Neuronal stem cell (in vitro differentiated cells): ENCODE measurements at places on chromosomes 3 and 15.

DNA sequence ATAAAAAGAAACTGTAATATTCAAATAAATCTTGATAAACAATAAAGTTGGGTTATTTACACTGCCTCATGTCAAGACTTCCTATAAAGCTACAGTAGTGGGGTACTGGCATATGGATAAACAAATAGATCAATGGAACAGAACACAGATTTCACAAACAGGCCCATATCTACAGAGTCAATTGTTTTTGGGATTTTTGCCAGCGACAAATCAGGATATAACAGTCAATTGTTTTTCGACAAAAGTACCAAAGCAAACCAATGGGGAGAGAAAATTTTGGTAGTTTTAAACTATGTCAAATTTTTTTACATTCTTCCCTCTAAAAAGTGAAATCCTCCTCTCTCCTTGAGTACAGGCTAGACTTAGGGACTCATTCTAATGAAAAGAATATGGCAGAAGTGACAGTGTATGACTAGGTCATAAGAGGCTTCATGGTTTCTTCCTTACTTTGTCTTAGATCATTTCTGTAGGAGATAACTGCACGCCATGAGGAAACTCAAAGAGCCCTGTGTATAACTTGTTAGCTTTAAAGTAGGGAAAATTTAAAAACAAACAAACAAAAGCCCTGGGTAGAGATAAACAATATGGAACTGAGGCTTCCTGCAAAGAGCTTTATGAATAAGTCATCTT, 16.9 kb downstream of the IP6K1 start:
- DNase-seq: no peak

GRCh38 chr15:52980446-52980845, 190.3 kb upstream of the ONECUT1 start:
- no peak for DNase-seq

DNA sequence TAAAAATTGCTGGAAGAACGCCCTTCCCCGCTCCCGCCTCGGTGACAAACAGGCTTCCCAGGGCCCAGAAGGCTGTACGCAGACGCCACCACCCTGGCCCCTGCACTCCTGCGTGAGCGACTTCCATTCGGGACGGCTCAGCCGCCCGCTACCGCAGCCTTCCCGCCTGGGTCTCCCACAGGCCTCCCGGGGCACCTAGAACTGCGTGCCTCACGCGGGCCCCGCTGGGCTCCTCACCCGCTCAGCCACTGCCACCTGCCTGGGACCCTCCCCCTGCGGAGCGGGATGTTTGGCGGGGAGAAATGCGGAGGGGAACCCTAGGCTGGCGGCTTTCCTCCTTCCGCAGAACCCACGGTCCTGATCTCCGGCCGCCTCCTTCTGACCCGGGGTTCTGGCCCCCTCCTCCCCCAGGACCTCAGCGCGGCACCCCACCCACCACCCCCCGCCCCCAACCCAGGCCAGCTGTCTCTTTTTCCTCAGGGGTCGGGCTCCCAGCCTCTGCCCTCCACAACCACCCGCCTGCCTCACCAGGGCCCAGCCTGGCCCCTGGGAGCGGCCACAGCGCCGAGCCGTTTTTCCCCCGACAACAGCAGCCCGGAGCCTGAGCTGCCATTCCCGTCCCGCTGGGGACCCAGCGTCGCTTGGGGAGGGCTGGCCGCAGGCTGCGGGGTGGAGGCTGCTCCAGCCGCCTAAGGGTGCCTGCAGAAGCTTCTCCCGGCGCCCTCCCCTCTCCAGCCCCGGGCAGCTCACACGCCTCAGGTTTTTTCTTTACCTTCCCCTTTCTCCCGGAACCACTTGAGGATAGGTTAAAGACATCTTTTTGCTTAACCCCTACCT, 27.6 kb upstream of the RAB7A start:
- peak; percentile 21 for DNase-seq

DNA sequence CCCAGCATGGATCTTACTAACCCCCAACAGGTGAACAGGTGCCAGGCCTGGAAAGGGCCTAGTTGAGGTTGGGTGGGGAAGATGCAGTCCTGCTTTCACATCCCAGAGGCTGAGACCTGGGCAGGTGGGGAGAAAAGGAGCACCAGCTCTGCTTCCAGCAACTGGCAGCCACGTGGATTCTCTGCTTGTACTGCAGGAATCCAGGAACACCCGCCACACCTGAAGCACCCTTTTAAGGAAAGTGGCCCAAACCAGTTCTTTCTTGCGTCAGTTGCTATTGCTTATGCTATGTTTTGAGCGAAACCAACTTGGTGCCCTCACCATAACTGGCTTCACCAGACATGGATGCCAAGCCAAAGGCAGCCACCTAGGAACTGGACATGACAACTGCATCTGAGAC, 28.1 kb upstream of the NEO1 start:
- DNase-seq: no peak

DNA sequence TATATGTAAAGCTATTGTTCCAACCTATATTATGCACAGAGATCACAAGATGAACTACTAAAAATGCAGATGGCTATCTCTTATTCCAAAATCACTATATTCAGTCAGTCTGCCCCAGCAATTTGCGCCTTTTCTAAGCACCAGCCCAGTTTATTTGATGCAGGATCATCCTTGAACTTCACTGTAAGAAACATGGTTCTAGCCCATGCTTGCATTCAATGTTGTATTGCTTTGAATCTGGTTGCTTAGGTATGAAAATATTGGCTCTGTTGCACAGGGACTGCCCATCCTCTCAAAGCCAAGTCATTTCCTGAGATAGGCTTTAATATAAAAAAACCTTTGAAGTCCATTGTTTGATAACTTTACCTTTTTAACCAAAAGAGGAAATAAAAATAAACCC, 170.5 kb upstream of the LRIG1 start:
- no peak for DNase-seq

DNA sequence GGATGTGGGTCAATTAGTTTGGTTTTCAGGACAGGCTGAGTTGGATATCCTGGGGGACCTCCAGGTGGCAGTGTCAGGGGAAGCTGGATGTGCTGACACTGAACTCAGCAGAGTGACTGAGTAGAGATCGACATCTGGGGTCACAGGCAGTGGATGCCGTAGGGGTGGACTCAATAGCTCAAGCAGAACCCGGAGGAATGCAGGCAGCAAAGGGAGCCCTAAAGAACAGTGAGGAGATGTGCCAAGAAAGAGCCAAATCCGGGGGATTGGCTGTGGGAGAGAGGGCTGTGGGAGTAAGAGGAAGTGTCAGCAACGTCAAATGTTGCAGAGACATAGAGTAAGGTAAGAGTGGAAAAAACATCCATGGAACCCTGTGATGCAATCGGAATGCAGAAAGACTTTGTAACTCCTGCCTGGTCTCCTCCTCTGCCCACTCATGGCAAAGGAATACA, 11.6 kb downstream of the CCR5AS start:
- no peak for DNase-seq

DNA sequence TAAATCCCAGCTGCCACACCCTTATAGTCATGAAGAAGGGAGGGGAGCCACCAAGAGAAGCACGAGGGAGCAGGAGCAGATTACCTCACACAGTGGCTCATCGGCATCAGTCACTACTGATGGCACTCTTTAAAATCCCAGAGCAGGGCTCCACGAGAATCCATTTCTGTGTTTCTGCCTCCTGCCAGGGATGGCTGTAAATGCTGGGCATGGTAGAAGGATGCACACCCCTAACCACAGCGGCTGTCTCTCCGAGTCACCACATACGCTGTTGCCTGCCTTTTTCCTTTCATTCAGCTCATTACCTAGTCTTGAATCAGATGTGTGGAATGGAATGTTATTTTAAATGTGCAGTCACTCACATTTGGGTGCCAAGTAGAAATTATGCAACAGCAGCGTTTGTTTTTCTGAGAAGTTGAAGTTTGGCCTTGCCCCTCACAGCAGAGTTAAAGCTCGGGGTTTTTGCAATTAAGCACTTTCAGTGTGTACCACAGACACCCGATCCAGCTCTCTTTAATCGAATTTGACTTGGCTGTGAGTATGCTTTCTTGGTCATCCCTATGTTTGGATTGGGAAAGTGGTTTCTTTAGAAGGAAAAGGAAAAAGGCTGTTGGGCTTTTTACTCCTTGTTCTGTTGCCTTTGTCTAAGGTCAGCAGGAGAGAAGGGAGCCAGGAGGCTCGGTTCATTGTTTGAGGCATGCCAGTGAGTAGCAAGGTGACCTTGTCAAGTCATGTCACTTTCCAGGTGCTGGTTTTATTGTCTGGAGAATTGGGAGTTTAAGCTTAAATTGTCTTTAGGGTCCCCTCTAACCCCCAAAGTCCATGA, 284.2 kb upstream of the TPM1 start:
- peak; percentile 44 for DNase-seq

- DNase-seq: no peak
These were observed 106.3 kb downstream of the STAG1 start for GRCh38 chr3:136645915-136646314.

DNA sequence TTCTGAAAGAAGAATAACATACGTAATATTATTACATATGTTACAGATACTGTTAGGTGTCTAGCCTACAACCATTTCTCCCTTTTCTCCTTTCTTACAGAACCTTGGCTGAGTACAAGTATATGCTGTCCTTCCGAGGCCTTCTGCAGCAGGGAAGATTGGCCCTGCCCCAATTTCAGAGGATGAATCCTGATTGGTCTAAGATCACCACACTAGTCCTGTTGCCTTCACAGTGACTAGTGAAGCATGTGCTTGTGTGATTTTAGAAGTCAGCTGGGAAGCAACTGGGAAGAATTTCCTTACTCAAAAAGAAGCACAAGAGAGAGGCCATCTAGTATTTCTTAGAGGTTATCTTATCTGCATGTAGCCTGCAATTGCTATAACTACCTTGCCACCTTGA, 30.6 kb upstream of the MECOM start:
- DNase-seq: no peak

DNA sequence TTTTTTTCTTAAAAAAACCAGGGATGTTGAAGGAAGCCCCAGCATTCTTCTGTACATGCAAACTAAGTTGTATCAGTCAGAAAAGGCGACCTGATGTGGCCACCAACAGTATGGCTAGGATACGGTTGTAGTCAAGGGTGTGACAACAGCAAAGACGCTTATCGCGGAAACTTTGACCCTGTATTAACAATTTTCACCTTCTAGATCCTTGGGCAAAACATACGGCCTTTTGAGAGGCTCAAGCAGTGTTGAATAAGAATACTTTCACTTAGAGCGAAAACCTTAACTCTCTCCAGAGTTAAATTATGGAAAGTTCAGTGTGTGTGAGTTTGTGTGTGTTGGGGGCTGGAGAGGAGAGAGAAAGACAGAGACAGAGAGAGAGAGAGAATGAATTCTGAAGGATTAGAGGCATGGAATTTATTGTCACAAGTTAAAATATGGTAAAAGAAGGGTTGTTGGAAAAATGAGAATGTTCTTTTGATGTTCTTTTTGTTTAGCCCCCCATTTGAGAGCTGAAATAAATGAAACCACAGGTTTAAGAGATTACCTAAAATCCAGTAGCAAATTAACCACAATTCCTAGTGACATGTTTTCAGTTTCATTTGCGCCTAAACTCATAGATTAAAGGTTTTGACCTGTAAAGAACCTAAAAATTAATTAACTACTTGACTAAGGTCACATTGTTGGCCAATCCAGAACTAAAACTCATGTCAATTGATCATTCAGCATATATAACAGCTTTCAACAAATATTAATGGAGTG, 9.2 kb downstream of the ALCAM start:
- DNase-seq: no peak

DNA sequence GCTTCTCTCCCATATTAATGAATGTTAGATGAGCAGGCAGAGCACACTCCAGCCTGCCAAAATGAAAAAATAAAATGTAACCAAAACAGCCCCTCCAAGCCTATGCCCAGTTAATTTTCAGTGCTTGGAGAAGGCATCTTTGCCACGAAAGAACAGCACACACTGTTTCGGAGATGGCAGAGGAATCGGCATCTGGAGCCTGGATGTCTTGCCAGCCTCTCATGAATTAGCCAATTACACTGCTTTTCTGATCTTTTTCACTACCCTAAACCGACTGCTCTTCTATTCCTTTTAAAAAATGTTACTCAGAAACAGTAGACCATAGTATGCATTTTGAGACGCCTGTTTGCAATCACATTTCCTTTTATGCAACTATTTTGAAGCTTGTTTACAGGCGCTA, 249.6 kb downstream of the TLE3 start:
- DNase-seq: no peak

DNA sequence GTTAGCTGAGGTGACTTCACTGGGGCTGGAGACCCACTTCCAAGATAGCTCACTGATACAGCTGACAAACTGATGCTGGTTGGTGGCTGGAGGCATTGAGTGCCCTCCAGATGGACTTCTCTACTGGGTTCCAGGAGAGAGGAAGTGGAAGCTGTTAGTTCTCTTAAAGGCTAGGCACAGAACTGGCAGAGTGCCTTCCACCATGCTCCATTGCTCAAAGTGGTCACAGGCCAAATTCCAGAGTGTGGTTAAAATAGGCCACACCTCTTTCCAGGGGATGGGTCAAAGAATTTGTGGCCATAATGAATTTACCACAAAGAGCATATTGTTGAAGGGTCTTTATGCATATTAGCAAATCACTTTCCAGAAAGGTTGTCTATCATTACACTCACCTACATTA, 74.2 kb downstream of the NMD3 start:
- DNase-seq: no peak

GRCh38 chr3:54600441-54601204, 327.2 kb downstream of the LRTM1 start:
- DNase-seq: no peak

DNA sequence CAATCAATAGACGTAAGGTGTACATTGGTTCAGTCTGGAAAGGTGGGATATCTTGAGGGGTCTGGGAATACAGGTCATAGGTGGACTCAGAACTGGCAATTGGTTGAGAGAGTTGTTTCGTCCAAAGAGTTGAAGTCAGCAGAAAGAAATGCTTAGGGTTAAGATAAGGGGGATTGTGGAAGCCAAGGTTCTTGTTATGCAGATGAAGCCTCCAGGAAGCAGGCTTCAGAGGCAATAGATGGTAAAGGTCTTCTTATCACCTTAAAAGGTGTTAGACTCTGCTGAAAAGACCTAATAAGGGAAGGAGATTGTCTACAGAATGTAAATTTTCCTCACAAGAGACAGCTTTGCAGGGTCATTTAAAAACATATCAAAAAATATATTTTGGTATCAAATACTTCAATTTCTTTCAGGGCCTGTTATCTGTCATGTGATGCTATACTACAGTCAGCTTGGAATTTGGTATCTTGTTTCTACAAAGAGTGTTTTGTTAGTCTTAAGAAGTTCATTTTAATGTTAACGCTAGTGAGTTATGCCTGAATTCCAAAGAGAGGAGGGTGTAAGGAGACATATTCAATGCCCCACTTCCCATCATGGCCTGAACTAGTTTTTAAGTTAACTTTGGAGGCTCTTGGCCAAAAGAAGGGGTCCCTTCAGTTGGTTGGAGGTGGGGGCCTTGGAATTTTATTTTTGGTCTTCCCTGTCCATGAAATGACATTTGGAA, 378.2 kb upstream of the ROBO2 start:
- DNase-seq: no peak

DNA sequence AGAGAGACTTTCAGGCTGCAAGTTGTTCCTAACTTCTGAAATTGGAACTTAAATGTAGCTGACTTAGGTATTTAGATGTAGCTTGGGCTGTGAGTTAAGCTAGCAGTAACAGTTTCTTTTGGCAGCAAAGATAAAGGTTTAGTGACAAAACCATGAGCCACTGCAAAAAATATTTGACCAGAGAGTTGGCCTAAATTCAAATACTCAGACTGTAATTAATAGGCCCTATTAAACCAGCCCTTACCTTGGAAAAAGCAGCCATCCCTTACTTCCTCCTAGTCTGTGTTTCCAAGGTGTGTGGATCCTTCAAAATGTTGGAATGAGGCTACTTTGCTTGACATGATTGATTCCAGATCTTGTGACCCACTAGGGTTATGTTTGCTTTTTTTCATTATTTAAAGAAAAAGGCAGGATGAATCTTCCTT, 8.2 kb downstream of the TPM1 start:
- DNase-seq: no peak

- no peak for DNase-seq
These were observed 74.7 kb upstream of the SLC12A8 start for GRCh38 chr3:125287248-125287647.
